SIG-M5 (cell line): ENCODE measurements at places on chromosomes 4 and X.

DNA sequence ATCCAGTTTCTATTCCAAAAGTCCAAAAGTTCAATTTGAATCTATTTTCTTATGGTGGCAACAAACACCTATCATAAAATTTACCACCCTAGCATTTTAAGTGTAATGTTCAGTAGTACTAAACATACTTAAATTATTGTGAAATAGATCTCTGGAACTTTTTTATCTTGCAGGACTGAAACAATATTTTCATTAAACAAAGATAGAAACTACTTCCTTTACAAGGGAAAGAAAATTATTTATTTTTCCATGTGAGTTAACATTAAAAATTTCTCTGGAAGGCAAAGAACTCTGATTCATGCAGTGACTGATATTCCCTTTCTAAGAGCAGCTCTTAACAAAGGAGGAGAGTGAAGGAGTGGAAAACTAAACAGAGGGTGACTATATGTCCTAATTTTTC is 40.2 kb downstream of the ADH7 start:
- DNase-seq = no peak

DNA sequence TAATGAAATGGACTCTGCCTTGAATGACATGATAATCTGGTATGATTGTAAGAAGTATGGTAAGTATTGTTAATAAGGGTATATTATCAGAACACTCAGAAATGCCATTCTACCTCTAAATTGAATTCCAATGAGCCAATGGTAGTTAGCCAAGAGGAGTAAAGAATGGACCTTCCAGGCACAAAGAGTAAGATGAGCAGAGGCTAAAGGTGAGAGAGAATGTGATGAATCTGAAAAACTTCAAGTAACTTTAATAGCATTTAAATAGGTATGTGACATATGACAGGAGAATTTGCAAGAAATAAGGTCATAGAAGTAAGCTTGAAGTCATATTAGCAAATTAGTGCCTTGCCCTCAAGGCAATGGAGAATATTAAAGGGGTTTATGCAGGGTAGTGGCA is 152.4 kb downstream of the BANK1 start:
- DNase-seq = no peak

DNA sequence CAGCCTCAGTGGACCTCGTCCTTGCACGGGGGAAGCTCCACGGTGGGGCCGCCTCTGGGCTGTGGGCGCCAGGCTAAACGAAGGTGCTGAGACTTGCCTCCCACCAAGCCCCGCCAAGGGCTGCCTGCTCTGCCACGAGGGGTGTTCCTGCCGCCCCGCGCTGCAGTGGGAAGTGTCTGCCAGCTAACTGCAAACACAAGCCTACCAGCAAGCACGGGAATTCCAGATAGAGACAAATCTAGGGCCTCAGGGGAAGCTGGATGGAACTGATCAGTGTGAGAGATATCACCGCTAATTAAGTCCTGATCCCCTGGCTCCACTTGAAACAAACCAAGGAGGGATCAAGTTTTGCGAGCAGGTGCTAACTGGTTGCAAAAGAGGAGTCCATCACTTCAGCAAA is 181.6 kb upstream of the LEF1 start:
- DNase-seq = no peak

- no peak for DNase-seq
Observed at GRCh38 chr4:94595880-94596483, 144.2 kb downstream of the PDLIM5 start.

DNA sequence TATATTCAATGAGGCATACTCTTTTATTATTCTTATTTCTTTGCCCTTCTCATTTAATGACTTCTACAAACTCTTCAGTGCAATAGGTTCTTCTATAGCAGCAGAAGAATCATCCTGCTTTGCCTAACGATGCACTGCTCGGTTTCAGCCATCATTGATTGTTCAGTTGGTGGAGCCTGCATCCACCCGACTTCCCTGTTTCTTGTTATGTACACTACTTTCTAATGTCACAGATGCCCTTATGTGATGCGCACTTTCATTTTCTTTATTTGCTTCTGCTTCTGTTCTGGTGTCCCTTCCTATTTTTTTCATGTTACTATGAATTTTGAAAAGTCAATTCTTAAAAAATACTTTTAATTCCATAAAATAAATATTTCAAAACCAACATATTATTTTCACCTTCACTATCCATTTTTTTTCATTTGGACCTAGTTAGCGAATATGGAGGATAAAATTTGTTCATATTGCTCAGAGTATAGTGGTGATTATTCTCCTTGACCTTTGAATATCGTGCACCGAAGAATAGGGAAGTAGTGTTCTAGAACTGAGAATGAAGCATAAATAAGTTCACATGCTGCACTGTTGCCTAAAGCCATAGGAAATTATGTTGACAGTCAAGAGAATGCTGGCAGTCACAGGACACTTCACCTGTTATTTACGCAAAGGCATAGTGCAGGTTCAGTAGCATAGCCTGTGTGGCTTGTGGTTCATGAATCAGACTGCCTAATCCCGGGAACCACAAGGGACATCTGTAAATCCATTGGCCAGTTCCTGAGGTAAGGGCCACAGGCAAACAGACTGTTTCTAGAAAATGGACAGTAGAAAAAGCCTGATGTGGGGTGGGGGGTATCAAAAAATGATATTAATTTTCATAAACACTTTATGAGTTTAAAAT is 21.3 kb upstream of the SFRP2 start:
- DNase-seq = no peak

GRCh38 chr4:37780444-37781130 is 45.9 kb upstream of the PGM2 start:
- DNase-seq = no peak

- DNase-seq = no peak
Observed at GRCh38 chrX:119251386-119251785, 15.3 kb downstream of the PGRMC1 start.

DNA sequence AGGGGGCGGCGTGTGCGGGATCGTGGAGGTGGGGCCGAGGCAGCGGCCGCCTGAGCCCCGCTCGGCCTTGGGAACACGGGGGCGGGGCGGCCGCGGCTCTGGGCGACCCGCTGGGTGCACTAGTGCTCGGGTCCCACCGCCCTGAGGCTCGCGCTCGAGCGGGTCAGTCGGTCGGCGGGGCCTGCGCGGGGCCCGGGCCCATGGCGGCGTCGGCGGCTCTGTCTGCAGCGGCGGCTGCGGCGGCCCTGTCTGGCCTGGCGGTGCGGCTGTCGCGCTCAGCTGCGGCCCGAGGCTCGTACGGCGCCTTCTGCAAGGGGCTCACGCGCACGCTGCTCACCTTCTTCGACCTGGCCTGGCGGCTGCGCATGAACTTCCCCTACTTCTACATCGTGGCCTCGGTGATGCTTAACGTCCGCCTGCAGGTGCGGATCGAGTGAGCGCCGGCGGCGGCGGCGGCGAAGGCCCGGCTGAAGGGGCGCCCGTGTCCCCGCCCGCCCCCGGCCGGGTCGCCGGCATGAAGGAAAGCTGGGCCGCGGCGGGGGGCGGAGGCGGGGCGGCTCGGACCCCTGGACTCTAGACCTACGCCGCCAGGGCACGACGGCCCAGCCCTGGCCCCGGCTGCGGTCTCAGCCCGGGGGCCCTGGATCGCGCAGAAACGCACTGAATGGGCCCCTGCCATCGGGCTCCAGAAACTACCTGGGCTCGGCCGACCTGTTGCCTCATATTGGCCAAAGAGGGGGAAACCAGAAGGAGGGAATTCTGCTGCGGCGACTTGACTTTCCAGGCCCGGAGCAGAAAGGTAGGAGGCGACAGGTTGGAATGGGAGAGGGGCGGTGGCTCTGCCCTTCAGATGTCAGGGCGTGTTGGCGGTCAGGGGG is at the start of gene SMIM10L2A:
Gene SMIM10L2A, plus strand, starts transcription at position 13 of the 878 bp plus-strand sequence. Its CDS starts 188 bp downstream, at position 201.
- DNase-seq = no peak

DNA sequence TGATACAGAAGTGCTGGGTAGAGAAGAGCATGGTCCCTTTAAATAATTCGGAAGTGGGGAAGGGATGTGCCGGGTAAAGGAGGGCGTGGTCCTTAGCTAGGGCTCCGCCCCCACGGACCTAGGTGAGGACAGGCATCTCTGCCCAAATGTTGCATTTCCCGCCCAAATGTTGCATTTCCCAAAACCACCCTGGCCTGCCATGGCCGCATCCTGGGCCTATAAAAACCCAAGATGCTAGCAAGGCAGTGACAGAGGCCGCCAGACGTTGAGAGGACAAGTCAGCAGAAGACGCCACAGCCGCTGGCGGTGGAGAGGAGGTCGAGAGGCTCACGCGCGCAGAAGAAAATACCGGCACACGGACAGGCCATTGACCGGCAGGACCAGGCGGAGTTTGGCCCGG is 46.1 kb downstream of the ZFP42 start:
- DNase-seq = no peak
